NCI-H1417 treated with DMSO at 0.1 percent for 48 hours (cell line): ENCODE measurements at places on chromosomes 4 and X.

GRCh38 chrX:101462892-101463291 lies 22.4 kb upstream of the ARMCX4 start:
- DNase-seq, result no peak

DNA sequence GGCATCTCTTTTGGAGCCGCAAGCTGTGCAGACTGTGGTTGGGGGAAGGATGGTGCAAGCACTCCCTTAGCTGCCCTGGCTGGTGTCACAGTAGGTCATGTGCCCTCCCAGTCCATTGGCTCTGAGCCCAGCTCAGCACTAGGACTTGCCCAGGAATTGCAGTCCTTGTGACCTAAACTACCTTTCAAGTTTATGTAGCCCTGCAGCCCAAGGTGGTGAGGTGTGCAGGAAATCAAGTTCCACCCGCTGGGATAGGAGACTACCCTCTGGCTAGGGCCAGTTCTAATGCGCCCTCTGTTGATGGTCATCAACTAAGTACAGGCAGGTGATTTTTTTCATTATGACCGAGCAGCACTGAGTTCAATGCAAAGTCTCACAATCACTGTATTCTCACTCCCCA lies 335.2 kb downstream of the UBE2NL start:
- no peak for DNase-seq

GRCh38 chr4:4625488-4625887 lies 83.6 kb upstream of the STX18 start:
- DNase-seq, result no peak

GRCh38 chrX:22135994-22136684 lies 104.0 kb downstream of the PHEX start:
- DNase-seq, result no peak

DNA sequence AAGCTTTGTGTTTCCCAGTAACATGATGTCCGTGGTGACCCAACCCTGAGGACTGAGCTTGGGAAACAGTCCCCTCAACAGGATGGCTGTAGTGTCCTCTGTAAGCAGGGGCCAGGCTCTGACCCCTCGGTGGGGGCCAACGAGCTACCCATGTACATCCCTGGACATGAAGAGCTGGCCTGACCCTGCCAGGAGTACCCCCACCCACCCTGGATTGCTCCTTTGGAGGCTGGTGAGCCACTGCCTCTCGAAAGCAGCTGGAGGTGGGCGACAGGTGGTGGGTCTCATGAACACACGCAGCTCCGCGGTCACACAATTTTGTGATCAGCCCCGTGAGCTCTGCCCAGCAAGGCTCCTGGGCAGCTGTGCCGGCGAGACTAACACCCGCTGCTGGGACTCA lies 33.5 kb downstream of the NSG1 start:
- DNase-seq, result no peak

DNA sequence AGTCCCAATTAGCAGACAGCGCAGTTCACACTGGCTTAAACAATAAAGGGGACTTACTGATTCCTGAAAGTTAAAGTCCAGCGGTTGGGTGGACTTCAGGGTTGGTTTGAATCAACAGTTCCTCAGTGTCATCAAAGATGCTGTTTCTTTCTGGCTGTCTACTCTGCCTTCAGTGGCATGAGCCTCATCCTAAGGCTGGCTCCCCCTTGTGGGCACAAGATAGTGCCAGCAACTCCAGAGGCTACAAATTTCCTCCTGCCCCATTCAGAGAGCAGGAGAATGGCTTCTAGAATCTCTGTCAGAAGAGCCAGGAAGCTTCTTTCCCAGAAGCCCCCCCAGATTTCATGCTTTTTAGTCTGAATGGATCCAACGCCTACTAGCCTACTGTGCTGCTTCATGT lies 82.4 kb upstream of the MTM1 start:
- no peak for DNase-seq

DNA sequence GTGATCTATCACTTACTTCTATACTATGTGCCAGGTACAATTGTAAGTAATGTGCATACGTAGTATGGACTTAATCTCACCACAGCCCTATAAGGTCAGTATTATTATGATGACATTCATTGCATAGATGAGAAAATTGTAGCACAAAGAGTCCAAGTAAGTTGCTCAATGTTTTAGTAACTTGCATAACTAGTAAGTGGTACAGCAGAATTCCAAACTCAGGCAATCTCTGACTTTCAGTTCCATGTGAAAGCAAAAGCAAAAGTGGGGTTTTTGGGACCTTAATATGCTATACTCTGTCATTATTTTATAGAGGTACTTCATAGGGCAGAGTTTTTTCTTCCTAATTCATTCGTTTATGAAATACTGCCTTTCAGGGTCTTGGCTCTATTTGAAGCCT lies 188.8 kb upstream of the VEGFC start:
- no peak for DNase-seq

DNA sequence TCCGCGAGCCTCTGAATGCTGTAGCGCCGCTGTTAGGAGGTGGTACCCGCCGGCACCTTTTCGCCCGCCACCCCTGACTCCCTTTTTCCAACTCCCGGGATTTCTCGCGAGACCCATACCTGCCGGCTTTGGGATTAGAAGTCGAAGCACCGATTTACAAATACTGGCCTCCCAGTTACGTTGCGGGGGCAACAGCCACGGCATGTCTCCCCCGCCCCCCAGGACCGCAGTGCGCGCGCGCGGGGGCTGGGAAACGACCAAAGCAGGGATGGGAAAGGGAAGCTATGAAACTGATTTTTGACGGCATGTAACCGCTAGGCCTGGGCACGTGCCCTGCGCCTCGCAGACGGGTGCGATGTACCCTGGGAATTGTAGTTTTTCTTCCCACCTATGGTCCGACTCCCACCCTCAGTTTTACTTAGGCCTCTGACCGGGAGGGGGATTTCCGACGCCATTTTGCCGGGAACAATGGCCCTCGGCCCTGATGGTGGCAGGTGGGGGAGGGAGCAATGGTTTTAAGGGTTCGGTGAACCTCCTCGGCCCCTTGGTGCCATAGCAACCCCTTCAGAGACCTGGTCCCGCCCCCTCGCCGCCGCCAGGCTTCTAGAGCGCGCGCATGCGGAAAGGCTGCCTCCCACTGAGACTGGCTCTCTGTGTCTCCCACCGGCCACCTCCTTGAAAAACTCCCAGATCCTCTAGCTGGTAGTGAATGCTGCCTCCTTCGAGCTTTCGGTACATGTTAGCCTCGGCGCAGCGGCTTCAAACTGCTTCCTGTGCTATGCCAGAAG lies 772 bp upstream of the WNK3 start:
- peak; percentile 69 for DNase-seq
